Activated T-cell treated with anti-CD3 and anti-CD28 coated beads, Interleukin-2, amount 50 U/mL, for 72 hours (primary cell): ENCODE measurements at places on chromosomes 1 and 21.

DNA sequence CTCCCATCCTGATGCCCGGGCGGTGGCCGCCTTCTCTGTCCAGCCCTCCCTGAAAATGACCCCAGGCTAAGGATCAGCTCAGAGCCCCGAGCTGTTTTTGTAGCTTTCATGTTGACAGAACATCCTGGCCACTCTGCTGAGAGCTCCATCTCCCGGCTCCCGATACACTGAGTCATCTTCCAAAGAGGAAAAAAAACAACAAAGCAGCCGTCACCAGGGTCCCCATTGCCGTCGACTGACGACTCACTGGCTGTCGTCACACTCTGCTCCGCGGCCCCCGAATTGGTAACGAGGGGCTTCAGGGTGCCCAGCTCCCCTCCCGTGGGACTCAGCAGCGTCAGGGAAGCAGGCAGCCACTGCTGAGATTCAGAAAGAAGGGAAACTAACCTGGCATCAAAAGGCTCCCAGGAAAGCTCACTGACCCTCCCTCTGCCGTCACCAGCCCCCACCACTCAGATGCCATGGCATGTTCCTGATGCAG lies 67.2 kb downstream of the CD46 start:
- no peak for DNase-seq

DNA sequence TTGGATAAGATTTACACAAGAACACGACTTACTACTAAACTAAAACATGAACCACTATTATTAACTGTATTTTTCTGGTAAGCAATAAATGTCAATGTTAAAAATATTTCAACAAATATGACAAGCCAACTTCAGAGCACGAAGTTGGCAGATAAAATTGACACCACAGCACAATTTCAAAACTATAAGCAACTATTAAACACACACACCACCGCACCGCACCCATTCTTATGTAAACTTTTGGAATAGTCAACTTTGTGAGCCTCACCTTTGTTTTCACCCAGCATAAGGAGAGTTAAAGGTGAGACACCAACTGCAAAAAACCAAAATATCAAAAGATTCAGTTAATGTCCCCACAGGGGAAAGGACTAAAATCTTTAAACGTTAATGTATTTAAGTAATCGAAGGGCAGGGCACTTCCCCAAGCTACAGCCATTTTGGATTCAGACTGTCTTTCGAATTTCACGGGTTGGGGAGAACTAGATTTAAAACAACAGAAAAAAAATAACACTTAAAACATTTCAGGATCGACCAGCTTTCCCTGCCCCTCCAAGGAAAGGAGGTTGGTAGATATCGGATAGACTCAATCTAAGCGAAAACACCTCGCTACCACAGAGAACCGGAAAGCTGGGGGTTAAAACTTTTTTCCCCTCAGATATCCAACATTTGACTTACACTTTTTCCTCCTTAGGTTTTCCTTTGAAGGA lies 872 bp downstream of the GPBP1L1 start:
- peak; percentile 14 for DNase-seq

GRCh38 chr1:233815865-233816264 lies 88.6 kb upstream of the SLC35F3 start:
- no peak for DNase-seq

- no peak for DNase-seq
Observed at GRCh38 chr1:41889506-41890414, 29.0 kb downstream of the HIVEP3 start.

DNA sequence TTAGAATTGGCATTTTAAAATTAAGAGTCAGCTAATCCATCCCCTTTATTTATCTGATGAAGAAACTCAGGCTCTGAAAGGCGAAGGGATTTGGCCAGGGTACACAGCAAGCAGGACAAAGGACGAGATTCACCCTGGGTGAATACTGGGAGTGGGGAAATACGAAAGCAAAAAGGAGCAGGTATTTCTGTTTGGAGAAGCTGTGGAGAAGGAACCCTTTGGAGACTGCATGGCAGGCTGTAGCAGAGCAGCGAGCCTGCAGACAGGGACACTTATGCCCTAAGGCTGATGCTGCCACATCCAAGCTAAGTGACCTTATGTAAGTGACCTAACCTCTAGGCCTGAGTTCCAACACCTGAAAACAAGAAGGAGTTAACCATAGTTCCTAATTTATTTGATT lies 207.2 kb upstream of the C1orf87 start:
- no peak for DNase-seq

DNA sequence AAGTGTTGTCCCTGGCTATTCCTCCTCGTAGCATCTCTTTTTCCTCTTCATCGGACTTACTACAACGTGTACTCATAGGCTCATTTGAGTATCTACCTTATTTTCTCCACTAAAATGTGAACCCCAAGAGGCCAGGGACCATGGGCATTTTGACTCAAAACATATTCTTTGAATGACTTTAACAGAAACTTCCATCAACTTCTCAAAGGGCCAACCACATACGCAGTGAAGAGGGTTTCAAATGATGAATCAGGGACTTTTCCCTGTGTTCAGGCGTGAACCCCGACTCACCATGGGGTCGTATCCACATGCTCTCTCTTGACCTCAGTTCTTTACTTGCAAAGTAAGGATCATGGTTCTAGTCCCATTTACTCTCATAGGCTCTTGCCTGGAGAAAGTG lies 20.2 kb upstream of the GPR137B start:
- peak; percentile 48 for DNase-seq

GRCh38 chr21:33332143-33332542 lies 7.4 kb downstream of the IFNAR1 start:
- DNase-seq: no peak

GRCh38 chr1:147648933-147649332 lies 21.4 kb downstream of the ACP6 start:
- no peak for DNase-seq

- DNase-seq: no peak
Observed at GRCh38 chr1:52238474-52238873, 96.6 kb downstream of the ZFYVE9 start.
